Progenitor cell of endocrine pancreas (in vitro differentiated cells): ENCODE measurements at places on chromosomes 5 and 9. TPM values are rescaled to one million over a fixed set of nuclear protein-coding genes. Genes with fewer than 3 reads are reported as not detected.

PCDHGB3 gene
- total RNA-seq = 0.60 and 0.73 TPM in 2 replicates

GRCh38 chr5:174720612-174721529 lies 3.5 kb upstream of the MSX2 start:
- no peak overlapping the region for H3K27ac ChIP-seq
- peaks cover 12% of the 10 kb centered on the region for H3K4me1 ChIP-seq
- peak; percentile 54 for DNase-seq

GRCh38 chr9:107144475-107144874 lies 138.6 kb upstream of the RAD23B start:
- H3K4me3 ChIP-seq = no peak overlapping the region
- H3K27ac ChIP-seq = no peak overlapping the region
- H3K36me3 ChIP-seq = no peaks in the 10 kb centered on the region
- H3K4me1 ChIP-seq = no peaks in the 10 kb centered on the region
- H3K27me3 ChIP-seq = peaks cover 5% of the 10 kb centered on the region
- no peak for DNase-seq

- no peak overlapping the region for H3K4me3 ChIP-seq
- H3K27me3 ChIP-seq = no peaks in the 10 kb centered on the region
- no peaks in the 10 kb centered on the region for H3K4me1 ChIP-seq
These were observed 93.9 kb downstream of the SCAI start for GRCh38 chr9:125049212-125050049.

DNA sequence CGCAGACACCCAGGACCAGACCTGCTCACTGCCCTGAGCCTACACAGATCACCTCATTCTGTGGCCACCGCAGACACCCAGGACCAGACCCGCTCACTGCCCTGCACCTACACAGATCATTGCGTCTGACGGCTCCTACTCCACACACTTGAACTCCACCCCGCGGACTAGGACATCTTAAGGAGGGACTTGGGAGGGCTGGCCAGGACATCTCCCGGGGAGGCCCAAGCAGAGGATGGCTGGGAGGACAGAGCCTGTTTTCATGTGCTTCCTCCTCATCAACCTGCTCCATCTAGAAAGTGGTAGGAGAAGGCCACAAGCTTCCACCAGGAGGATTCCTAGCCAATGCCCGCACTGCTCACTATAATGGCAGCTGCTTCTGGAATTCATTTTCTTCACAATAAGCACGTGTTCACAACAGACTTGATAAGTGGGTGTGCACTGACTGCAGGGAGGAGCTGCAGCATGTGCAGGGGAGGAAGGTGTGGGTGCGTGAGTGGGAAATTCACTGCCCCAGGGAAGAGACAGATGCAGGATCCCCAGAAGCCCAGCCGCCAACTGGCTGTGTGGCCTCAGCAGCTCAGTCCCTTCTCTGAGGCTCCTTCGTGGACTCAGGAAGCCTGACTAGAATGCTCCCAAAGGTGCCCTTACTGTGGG lies 64.8 kb downstream of the AK8 start:
- H3K36me3 ChIP-seq = no peaks in the 10 kb centered on the region
- no peak for DNase-seq
- no peak overlapping the region for H3K4me3 ChIP-seq
- H3K27ac ChIP-seq = no peak overlapping the region
- no peaks in the 10 kb centered on the region for H3K4me1 ChIP-seq
- H3K27me3 ChIP-seq = peaks cover 15% of the 10 kb centered on the region

DNA sequence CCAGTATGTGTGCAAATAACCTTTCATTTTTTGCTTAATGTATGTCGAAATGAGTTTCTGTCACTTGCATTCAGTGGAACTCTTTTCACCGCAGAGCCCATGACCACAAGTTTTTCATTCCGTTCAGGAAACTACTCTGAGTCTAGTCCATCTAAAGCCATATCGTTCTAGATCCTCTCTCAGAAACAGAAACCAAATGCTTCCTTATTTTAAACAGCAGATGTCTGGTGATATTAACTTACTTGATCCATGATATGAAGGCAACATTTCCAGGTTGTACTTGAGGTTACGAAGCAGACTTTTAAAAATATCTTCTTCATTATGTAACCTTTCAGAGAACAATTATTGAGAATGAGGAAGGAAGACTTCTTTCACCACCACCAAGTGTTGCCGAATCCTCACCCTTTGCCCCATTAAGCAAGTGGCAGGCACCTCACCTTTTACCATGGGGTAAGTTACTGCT lies 72.4 kb upstream of the GNAQ start:
- H3K27ac ChIP-seq = no peak overlapping the region
- no peaks in the 10 kb centered on the region for H3K4me1 ChIP-seq
- H3K27me3 ChIP-seq = no peaks in the 10 kb centered on the region
- H3K36me3 ChIP-seq = no peaks in the 10 kb centered on the region

S1PR3 gene
- 1.6 and 1.7 TPM in 2 replicates for total RNA-seq

DNA sequence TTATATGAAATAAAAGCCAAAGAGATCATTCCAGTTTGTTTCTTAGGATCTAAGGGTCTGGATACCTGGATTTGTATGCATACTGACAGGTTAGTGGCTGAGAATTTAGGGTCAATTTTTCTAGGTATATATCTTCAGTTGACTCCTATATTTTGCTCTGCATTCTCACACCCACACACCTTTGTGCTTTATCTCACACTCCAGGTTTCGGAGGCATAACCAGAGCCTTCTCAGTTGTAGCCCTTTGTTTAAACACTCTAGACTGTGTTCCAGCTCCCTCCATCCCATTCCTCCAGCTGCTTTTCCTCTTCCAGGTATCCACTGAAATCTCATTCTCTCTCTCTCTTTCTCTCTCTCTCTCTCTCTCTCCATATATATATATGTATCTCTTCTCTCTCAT lies 10.6 kb upstream of the MOCS2 start:
- H3K27me3 ChIP-seq = no peaks in the 10 kb centered on the region
- no peak for DNase-seq
- H3K4me3 ChIP-seq = no peak overlapping the region
- peaks cover 23% of the 10 kb centered on the region for H3K4me1 ChIP-seq
- no peaks in the 10 kb centered on the region for H3K36me3 ChIP-seq

DNA sequence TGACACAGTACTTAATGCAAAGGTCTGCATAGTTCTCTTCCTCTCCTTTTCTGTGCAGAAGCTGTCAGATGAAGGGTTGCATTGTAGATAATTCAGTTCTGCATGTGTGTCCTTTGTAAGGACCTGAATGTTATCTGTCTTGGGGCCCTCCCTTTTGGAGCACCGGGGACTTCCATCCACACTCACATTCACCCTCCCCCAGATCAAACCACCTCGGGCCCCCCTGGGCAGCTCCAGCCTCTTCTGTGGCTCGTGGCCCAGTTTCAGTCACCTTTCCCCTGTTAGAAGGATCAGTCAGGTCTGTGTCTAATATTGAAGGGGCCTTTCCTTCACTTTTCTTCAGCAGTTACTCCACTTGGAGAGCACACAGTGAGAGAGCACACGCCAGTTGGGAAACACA lies 11.0 kb downstream of the DMRT1 start:
- no peak for DNase-seq
- no peaks in the 10 kb centered on the region for H3K36me3 ChIP-seq
- H3K27me3 ChIP-seq = peaks cover 15% of the 10 kb centered on the region
- no peak overlapping the region for H3K27ac ChIP-seq
- no peak overlapping the region for H3K4me3 ChIP-seq

GRCh38 chr5:3604501-3604900 lies 8.9 kb downstream of the IRX1 start:
- no peak overlapping the region for H3K4me3 ChIP-seq
- H3K4me1 ChIP-seq = peaks cover 8% of the 10 kb centered on the region
- DNase-seq = no peak
- H3K27ac ChIP-seq = no peak overlapping the region

PCDHA12 gene
- 12.9 and 13.7 TPM in 2 replicates for total RNA-seq

DNA sequence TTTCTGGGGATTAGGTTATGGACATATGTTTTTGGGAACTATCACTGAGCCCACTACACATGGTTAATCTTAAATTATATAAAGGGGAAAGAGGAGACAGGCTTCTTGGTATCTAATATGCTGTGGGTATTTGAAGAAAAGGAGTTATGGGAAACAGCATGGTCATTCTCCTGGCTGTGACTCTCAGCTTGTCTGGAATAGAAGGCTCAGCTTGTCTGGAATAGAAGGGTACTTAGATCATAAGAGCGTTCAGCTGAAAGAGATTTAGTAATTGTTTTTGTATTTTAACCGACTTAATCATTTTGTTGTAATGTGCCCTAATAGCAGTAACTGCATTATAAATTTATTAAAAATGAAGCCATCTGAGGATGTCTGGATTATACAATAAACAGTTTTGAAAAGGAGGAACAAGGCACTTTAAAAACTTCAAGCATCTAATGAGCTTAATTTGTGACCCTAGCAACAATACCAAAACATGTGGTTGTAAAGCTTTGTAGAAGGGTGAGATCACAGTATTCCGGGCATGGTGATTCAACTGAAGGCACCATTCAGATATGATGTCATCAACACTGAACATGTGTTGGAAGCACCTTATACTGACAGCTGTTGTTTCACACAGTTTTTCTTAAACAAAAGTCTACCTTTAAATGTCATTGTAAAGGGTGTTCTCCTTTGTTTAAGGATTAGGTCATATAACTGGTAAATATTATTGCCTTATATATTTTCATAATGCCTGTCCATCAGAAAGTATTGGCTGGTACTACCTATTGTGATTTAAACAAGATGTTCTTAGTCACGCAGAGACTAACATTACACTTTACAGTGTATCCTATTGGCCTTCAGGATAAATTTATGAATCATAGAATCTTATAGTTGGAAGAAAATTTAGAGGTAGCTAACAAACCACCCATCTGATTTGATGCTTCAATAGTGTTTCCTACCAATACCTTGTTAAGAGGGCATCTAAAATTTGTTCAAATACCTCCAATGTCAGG lies 2174.1 kb upstream of the WWC1 start:
- no peaks in the 10 kb centered on the region for H3K36me3 ChIP-seq
- DNase-seq = no peak
- H3K27ac ChIP-seq = no peak overlapping the region
- H3K4me1 ChIP-seq = no peaks in the 10 kb centered on the region

WWC1 gene
- 62.3 and 70.3 TPM in 2 replicates for total RNA-seq

CCL27 gene
- 0.67 and 1.6 TPM in 2 replicates for total RNA-seq

DNA sequence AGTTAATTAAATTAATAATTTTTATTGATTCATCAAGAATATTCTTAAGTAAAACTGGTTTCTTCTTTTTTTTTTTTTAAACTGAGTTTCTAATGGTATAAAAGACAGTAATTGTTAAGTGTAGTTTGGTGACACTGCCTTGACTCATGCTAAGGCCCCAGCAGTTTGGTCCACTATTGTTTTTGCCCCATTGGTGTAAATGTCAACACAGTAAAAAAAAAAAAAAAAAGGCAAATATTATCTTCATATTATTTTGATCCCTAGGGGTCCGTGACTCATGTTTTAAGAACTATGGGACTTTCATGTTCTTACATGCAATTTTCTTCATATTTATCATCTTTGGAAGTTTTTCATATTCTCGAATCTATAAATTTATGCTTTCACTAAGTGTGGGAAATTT lies 29.2 kb upstream of the JAK2 start:
- peaks cover 2% of the 10 kb centered on the region for H3K36me3 ChIP-seq
- DNase-seq = no peak
- H3K4me3 ChIP-seq = no peak overlapping the region
- H3K27me3 ChIP-seq = no peaks in the 10 kb centered on the region
- H3K27ac ChIP-seq = no peak overlapping the region

DNA sequence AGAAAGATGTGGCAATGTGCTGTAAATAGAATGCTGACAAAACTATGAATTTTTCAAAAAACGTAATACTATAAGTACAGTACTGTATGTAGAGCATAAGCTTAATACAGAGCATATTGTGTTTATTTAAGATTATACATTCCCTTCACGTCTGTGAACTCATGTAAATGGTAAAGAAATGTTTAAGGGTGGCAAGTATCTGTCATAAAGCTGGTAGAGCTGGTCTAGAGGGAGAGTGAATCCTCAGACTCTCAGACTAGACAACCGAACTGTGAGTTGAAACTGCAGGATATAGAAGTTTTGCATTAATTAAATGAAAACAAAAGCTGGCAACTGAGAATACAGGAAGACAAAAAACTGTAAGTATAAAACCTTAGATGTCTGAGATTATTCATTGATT lies 87.3 kb upstream of the ANXA1 start:
- H3K4me3 ChIP-seq = no peak overlapping the region
- no peaks in the 10 kb centered on the region for H3K4me1 ChIP-seq
- H3K27ac ChIP-seq = no peak overlapping the region
- H3K27me3 ChIP-seq = peaks cover 16% of the 10 kb centered on the region
- DNase-seq = no peak
- no peaks in the 10 kb centered on the region for H3K36me3 ChIP-seq

GRCh38 chr5:16854351-16854750 lies 81.7 kb downstream of the MYO10 start:
- DNase-seq = no peak
- H3K27ac ChIP-seq = no peak overlapping the region
- peaks cover 8% of the 10 kb centered on the region for H3K4me1 ChIP-seq
- no peaks in the 10 kb centered on the region for H3K27me3 ChIP-seq
- H3K36me3 ChIP-seq = peaks cover 2% of the 10 kb centered on the region

NEUROG1 gene
- total RNA-seq = not detected in 2 replicates

RPL12 gene
- 1,044 and 1,067 TPM in 2 replicates for total RNA-seq

DNA sequence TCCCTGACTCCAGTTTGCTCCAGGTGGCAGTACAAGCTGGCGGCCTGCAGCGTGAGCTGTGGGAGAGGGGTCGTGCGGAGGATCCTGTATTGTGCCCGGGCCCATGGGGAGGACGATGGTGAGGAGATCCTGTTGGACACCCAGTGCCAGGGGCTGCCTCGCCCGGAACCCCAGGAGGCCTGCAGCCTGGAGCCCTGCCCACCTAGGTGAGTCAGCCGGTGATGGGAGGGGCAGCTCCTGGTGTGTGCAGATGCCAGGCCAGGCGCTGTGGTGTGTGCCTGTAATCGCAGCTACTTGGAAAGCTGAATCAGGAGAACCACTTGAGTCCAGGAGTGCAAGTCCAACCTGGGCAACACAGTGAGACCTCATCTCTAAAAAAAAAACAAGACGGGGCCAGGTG lies 10.0 kb upstream of the CACFD1 start:
- no peak overlapping the region for H3K27ac ChIP-seq
- H3K36me3 ChIP-seq = no peaks in the 10 kb centered on the region
- H3K4me3 ChIP-seq = no peak overlapping the region
- H3K4me1 ChIP-seq = peaks cover 4% of the 10 kb centered on the region
- H3K27me3 ChIP-seq = peaks cover 7% of the 10 kb centered on the region

- DNase-seq = no peak
- no peak overlapping the region for H3K27ac ChIP-seq
- H3K4me3 ChIP-seq = no peak overlapping the region
- H3K27me3 ChIP-seq = no peaks in the 10 kb centered on the region
These were observed 1388.3 kb upstream of the C9orf72 start for GRCh38 chr9:28961623-28962022.

- no peak for DNase-seq
- no peaks in the 10 kb centered on the region for H3K36me3 ChIP-seq
- no peak overlapping the region for H3K27ac ChIP-seq
- H3K4me1 ChIP-seq = no peaks in the 10 kb centered on the region
- H3K4me3 ChIP-seq = no peak overlapping the region
These were observed 113.5 kb downstream of the CAAP1 start for GRCh38 chr9:26779062-26779461.

DNA sequence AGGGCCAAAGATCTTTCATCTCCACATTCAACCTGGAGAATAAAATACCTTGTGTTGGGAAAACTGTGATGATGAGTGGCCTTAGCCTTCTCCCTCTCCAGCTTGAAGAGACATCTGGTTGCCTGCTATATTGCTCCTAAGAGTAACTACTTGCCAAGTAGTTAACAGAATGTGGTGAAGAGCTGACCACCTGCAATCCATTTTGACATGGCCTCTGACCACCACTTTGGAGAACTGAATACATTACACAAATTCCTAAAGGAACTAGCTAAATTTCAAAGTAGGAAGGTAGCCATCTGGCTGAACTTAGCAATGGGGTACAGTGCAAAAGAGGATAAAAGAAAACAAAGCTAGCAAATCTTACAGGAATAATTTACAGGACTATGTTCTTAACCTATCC lies 7.2 kb downstream of the TBCA start:
- H3K4me1 ChIP-seq = peaks cover 14% of the 10 kb centered on the region
- H3K27me3 ChIP-seq = no peaks in the 10 kb centered on the region
- DNase-seq = no peak
- peak overlapping the region; percentile 63 for H3K27ac ChIP-seq
- H3K36me3 ChIP-seq = peaks cover 41% of the 10 kb centered on the region
- H3K4me3 ChIP-seq = no peak overlapping the region

TPD52L3 gene
- total RNA-seq = not detected in 2 replicates
